CD8-positive, alpha-beta memory T cell (primary cell): ENCODE measurements at places on chromosomes 2 and 18. TPM values are rescaled to one million over a fixed set of nuclear protein-coding genes. Genes with fewer than 3 reads are reported as not detected.

GRCh38 chr2:4803396-4803795, 888.8 kb upstream of the SOX11 start:
- H3K36me3 ChIP-seq = no peaks in the 10 kb centered on the region
- H3K4me3 ChIP-seq = no peak overlapping the region
- H3K4me1 ChIP-seq = no peaks in the 10 kb centered on the region
- H3K27ac ChIP-seq = no peak overlapping the region
- DNase-seq = no peak

- no peak overlapping the region for H3K27ac ChIP-seq
- no peaks in the 10 kb centered on the region for H3K4me1 ChIP-seq
- H3K27me3 ChIP-seq = peaks cover 2% of the 10 kb centered on the region
Measured at GRCh38 chr2:202249521-202250253, 11.3 kb upstream of the SUMO1 start.

DNA sequence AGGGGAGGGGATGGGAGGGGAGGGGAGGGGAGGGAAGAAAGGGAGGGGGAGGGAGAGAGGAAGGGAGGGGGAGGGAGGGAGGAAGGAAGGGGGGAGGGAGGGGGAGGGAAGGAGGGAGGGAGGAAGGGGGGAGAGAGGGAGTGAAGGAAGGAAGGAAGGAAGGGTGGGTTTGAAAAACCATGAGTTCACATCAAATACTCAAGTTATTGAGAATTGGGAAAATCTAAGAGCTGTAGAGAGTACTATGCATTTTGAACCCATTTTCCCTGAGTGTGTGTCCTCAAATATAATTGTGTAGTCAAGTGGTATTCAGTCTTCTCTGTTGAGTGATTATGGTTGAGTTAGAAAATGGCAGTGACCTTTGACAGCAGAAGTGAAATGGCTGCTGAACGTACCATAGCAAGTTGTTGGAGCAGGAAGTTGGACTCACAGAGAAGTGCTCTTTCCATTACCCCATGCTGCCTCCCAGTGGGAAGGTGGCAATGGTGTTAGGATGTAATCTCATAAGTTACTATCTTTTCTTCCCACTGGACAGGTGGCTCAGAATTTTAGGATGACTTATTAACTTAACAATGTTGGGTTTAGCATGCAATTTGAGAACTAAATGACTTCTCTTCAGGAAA, 214.6 kb downstream of the SETBP1 start:
- H3K4me1 ChIP-seq = no peaks in the 10 kb centered on the region
- H3K27ac ChIP-seq = no peak overlapping the region
- H3K4me3 ChIP-seq = no peak overlapping the region
- H3K36me3 ChIP-seq = no peaks in the 10 kb centered on the region
- no peak for DNase-seq

DNA sequence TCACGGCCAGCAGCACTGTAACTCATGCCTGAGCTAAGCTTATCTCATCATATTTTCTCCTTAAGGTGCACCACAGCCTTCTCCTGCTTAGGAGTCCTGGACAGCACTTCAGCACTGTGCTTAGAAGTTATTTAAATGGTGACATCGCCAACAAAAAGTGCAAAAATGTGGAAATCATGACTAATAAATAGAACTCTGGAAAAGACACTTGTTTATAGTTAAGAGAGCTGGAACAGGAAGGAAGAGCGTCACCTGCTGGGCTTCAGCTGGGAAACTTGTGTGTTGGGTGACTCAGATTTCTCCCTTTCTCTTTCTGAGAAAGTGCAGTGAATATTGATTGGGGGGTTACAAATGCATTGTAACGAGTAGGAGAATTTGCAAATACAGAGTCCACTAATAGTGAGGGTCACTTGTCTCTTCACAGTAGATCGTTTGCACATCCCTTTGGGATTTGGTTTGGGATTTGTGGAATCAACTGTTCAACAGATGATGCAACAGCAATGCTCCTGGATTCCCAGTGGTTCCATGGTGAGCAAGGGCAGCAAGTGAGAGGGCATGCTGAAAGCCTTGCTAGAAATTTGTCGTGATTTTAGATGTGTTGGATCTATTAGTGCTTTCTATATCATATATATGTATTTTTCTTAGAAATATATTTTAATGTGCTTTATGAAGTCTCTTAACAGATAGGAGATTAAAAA, 84.2 kb downstream of the DOK6 start:
- H3K4me1 ChIP-seq = no peaks in the 10 kb centered on the region
- no peaks in the 10 kb centered on the region for H3K27me3 ChIP-seq
- H3K27ac ChIP-seq = no peak overlapping the region
- H3K4me3 ChIP-seq = no peak overlapping the region

- no peaks in the 10 kb centered on the region for H3K27me3 ChIP-seq
- no peaks in the 10 kb centered on the region for H3K4me1 ChIP-seq
- no peak overlapping the region for H3K4me3 ChIP-seq
Measured at GRCh38 chr2:75087736-75088135, 111.6 kb downstream of the TACR1 start.

The ZSWIM2 gene
- total RNA-seq = not detected

The THSD7B gene
- total RNA-seq = not detected

DNA sequence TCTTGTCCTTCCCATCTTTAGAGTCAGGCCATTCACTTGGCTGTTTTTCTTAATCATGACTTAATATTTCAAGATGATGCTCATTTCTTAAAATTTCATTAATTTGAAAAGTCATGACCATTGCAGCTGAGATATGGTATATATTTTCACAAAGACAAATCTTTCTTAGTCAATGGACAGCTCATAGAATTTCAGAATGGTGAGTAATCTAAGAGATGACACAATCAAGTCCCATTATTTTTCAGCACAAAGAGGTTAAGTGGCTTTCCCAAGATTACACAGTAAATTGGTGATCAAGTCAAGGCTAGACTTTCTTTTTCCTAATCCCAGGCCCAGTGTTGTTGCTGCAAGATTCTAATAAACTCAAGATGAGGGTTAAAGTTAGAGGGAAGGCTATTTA, 34.4 kb upstream of the NT5C1B start:
- H3K4me1 ChIP-seq = no peaks in the 10 kb centered on the region
- H3K27ac ChIP-seq = no peak overlapping the region
- H3K4me3 ChIP-seq = no peak overlapping the region
- H3K36me3 ChIP-seq = no peaks in the 10 kb centered on the region
- no peak for DNase-seq
- H3K27me3 ChIP-seq = no peaks in the 10 kb centered on the region

- no peaks in the 10 kb centered on the region for H3K4me1 ChIP-seq
- no peaks in the 10 kb centered on the region for H3K27me3 ChIP-seq
- H3K4me3 ChIP-seq = no peak overlapping the region
- H3K27ac ChIP-seq = no peak overlapping the region
- no peaks in the 10 kb centered on the region for H3K36me3 ChIP-seq
Measured at GRCh38 chr2:1415501-1415900, 2.2 kb downstream of the TPO start.

DNA sequence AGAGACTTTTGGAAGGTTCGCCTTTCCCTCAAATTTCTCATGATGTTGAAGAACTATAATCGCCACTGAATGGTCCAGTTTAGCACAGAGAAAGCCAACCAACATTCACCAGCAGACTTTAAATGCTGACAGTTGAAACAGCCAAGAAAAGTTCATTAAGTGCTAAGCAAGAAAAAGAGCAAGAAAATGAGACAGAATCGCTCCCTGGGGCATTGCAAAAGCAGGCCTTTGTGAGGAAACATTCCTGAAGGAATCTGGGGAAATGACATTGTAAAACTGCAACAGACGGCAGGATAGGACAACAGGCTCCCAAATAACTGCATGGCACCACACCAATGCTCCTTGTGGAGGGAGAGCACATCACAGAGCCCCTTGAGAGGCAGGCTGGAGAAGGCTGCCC, 269.3 kb upstream of the ID2 start:
- no peak overlapping the region for H3K4me3 ChIP-seq
- H3K27ac ChIP-seq = no peak overlapping the region
- no peaks in the 10 kb centered on the region for H3K36me3 ChIP-seq

The SCTR gene
- not detected for total RNA-seq

GRCh38 chr2:129092956-129093355, 774.3 kb upstream of the HS6ST1 start:
- no peaks in the 10 kb centered on the region for H3K4me1 ChIP-seq
- no peak overlapping the region for H3K4me3 ChIP-seq
- no peaks in the 10 kb centered on the region for H3K36me3 ChIP-seq
- no peaks in the 10 kb centered on the region for H3K27me3 ChIP-seq
- H3K27ac ChIP-seq = no peak overlapping the region
- no peak for DNase-seq

DNA sequence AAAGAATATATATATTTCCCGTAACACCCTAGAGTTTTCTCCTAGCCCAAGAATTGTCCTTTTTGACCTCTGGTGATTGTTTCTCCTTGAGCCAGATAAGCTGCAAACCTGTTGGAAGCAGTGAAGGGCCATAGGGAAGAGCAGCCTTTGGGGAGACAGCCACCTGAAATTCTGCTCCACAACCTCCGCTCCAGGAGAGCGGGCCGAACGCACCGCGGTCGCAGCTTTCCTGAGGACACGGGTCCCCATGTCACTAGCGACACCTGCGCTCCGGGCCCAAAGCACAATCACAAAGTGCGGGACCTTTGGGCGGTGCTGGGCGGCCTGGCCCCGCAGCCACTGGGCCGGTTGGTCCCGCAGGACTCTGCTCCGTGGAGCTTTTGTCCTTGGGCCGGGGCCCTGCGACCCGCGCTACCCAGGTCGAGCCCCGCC, 557 bp upstream of the DSG2 start:
- no peak overlapping the region for H3K4me3 ChIP-seq
- DNase-seq = no peak
